ENCODE measurements at places on chromosomes 7 and 10.
A peak's percentile ranks its signal among the peaks of the same experiment; 100 is the strongest.

DNA sequence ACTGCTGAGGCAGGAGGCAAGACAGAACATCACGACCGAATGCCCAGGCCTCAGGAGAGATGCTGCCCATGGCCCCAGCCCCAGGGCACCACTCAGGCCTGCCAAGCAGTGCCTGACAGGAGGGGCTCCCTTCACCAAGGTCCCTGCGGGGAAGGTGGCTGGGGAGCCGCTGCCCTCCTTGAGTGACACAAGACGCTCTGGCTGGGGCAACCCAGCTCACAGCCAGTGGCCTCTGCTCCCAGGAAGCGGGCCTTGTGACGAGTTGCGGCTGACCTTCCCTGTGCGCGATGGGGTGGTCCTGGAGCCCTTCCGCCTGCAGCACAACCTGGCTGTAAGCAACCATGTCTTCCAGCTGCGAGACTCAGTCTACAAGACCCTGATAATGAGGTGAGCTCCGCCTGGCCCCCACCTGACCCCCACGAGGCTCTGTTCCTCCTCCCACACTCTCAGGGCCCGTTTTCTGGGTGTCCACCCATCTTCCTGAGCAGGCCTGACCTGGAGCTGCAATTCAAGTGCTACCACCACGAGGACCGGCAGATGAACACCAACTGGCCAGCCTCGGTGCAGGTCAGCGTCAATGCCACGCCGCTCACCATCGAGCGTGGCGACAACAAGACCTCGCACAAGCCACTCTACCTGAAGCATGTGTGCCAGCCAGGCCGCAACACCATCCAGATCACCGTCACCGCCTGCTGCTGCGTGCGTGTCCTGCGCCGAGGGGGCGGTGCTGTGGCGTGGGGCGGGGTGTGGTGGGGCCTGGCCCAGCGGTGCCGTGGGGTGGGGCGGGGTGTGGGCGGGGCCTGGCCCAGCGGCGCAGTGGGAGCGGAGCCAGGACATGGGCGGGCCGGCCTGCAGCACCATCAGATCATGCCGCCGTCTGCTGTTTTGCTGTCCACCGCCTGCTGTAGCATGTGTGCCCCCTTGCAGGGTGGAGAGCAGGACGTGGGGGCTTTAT, 12.8 kb downstream of the ZMIZ2 start:
- no peak for DNase-seq

DNA sequence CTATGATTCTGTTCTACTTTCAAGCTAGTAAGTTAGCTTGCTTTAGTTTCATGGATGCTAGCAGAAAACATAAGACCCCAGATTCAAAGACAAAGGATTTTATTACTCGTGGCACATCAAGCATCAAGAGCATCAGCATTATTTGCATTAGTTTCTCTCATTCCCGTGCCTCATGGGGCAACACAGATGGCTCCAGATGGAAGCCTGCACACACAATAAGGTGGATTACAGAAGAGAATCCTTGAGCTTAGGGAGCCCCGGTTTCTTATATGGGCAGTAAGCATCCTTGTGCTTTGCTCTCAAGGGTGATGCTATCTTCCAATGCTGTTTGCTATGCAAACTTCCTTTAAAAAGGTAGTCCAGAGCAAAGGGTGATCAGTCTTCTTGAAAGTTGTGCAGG, 10.7 kb upstream of the CAPZA2 start:
- DNase-seq = no peak

- DNase-seq = no peak
Observed at GRCh38 chr7:27520815-27521790, 141.6 kb downstream of the HIBADH start.

DNA sequence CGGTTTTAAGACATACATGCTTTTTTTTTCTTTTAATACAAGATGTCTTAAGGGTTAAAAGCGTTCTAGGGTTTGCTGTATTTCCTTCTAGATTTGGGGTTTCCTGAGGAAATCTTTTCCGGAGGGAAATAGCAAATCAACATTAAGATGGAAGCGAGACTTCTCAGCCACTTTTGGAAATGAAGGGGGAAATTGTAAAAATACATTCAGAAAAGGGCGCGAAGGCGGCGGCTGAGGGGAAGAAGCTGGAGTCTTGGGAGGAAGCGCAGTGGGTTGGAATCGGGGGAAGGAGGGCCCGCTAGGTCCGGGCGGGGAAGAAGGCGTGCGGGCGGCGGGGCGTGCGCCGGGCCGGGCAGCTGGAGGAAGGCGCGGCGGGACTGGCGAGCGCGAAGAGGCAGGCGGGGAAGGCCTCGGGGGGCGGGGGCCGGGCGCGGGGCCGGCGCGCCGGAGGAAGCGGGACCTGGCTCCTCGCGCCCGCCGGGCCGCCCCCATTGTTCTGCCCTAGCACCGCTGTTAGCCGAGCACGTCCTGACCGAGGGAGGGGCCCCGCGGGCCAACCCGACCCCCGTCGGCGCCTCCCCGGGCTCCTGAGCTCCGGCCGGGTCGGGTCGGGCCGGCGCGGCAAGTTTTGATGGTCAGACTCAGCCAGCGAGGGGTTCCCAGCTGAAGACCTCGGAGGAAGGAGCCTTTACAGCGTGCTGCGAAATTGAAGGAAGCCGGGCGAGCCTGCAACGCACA, 1.5 kb upstream of the SKIDA1 start:
- DNase-seq = peak; percentile 42

DNA sequence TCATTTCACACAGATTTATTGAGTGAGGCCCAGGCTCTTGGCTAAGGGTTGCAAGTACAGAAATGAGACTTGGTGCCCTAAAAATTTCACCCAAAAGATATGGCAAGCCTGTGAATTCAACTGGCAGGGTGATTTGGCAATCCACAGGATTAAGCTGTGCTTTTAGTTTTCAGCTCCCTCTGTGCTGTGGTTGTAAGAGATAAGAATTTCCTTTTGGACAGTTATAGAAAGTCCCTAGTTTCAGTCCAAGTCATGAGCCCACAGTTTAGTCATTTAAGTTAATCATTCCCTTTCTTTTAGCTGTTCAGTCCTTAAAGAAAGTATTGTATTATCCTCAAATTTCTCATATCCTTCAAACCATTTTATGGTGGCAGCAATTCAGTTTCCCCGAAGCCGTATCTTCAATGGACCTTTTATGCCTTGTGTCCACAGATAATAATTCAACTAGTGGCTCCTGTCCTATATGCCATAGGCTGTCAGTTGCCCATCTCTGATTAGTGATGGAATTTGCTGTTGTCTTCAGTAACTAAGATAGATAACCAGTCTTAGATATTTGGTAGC, 73.4 kb upstream of the NAMPT start:
- no peak for DNase-seq

- DNase-seq = no peak
Observed at GRCh38 chr7:7212612-7213011, 30.3 kb downstream of the C1GALT1 start.

GRCh38 chr7:25908154-25908949, 243.6 kb upstream of the NFE2L3 start:
- DNase-seq = no peak

DNA sequence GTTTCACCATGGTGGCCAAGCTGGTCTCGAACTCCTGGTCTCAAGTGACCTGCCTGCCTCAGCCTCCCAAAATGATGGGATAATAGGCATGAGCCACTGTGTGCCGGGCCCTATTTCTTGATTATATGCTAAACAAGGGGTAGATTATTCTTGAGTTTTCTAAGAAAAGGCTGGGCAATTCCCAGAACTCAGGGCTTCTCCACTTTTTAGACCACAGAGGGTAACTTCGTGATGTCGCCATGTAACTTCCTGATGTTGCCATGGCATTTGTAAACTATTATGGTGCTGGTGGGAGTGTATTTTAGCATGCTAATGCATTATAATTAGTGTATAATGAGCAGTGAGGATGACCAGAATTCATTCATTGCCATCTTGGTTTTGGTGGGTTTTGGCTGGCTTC, 35.8 kb downstream of the OTUD1 start:
- no peak for DNase-seq

DNA sequence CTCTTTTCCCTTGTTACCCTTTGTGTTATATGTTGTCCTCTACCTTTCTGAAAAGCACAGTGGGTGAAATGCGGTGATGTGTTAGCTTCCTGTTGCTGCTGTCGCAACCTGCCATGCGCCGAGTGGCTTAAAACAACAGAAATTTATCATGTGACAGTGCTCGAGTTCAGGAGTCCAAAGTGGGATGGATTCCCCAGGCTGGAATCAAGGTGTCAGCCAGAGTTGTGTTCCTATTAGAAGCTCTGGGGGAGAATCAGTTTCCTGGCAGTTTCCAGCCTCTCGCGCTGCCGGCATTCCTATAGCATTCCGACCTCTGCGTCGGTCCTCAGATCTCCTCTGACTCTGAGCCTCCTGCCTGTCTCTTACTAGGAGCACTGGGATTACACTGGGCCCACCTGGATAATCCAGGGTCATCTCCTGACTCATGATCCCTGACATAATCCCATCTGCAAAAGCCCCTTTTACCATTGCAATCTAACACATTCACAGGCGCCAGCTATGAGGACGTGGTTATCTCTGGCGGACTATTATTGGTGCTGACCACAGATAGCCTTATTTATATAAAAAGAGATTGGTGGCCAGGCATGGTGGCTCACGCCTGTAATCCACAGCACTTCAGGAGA, 207.5 kb downstream of the CUX1 start:
- no peak for DNase-seq

- DNase-seq = peak; percentile 26
Observed at GRCh38 chr7:2968616-2969397, 74.9 kb downstream of the CARD11 start.

DNA sequence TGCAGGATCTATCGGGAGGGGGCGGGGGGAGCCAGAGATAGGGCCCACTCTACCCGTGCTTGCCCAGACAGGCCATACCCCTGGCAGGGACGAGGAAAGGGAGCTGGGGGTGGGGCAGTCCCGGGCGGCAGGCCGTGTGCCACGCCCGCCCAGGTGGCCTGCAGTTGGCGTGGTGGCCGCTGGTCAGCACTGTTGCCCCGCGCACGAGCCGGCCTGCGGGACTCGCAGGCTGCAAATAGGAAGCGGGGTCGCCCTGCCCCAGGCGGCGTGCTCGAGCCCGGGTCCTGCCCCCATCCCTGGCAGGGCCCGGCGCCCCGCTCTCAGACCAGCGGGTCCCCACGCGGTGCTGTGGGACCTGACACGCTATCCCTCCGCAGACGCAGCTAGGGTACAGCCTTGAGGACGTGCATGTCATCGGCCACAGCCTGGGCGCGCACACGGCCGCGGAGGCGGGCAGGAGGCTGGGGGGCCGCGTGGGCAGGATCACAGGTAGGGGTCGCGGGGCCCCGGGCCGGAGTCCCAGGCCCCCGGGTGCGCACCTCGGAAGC, 6.7 kb downstream of the PNLIPRP2 start:
- DNase-seq = no peak

DNA sequence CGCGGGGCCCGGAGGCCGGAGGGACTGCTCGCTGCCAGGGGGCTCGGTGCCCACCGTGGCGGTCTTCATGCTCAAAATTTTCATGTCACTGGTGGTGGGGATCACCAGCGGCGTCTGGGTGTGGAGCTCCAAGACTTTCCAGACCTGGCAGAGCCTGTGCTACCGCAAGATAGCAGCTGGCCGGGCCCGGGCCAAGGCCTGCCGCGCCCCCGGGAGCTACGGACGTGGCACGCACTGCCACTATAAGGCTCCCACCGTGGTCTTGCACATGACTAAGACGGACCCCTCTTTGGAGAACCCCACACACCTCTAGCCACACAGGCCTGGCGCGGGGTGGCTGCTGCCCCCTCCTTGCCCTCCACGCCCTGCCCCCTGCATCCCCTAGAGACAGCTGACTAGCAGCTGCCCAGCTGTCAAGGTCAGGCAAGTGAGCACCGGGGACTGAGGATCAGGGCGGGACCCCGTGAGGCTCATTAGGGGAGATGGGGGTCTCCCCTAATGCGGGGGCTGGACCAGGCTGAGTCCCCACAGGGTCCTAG, 2.0 kb downstream of the FZD9 start:
- DNase-seq = no peak

- DNase-seq = no peak
Observed at GRCh38 chr7:66182920-66183319, 22.2 kb upstream of the TPST1 start.

- DNase-seq = no peak
Observed at GRCh38 chr7:2602406-2603043, 29.3 kb upstream of the TTYH3 start.

- no peak for DNase-seq
Observed at GRCh38 chr7:44114586-44115310, 8.6 kb downstream of the POLD2 start.

DNA sequence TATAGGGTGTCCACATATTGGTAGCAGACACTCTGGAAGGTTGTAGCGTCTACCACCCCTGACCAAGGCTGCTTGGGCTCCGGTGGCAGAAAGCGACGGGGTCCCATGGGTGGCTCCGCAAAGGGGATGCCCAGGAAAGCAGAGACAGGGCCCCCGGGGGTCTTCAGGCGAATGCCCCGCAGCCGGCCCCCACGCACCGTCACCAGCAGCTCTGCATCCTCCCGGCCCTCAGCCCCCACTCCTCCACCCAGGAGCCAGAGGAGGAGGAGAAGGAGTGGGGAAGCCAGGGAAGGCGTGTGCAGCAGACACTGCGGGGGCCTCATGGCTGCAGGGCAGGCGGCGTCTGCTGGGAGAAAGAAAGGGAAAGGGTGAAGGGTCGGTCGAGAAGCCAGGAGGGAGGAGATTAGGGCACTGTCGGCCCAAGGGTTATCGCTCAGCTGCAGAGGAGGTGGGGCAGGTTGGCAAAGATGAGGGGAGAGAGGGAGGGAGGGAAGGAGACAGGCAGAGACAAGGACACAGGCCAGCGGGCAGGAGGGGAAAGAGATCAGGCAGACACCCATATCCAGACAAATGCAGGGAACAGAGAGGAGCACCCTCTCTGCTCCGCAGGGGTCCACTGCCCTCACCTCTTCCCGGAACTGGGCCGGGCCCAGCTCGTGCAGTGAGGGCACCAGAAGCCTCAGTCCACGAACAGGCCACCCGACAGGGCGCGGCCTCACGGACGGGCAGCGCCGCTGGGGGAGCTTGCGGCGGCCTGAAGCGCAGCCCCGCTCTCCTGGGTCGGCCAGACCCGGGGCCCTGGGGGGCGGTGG, 1.6 kb downstream of the ACHE start:
- DNase-seq = no peak

- DNase-seq = peak; percentile 53
Observed at GRCh38 chr10:21526188-21526859, 842 bp upstream of the SKIDA1 start.

- DNase-seq = no peak
Observed at GRCh38 chr10:30985512-30985911, 46.2 kb downstream of the ZNF438 start.

DNA sequence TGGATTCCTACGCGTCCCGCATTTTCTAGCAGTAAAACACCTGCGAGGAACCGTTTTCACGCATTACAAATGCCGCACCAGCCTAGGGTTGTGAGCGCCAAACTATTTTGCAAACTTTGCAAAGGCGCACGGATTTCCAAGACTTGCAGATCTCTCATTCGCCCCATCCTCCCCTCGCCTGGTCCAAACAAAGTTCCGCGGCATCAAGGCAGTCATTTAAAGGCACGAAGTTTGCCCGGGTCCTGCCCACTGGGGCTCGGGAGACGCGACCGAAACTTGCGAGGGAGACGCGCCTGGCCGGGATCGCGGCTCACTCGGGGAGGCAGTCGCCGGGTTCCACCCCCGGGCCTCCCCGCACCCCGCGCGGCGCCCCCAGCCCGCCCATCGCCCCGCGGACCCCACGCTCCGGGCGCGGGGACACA, 613 bp downstream of the USP6NL start:
- peak; percentile 50 for DNase-seq
